ENCODE measurements at places on chromosomes 12 and 14.

- no peak for DNase-seq
These were observed 178.9 kb upstream of the MGAT4C start for GRCh38 chr12:86435053-86435452.

- no peak for DNase-seq
These were observed 205.1 kb upstream of the TBX3 start for GRCh38 chr12:114888928-114889584.

GRCh38 chr14:104976198-104977007, 1.8 kb downstream of the AHNAK2 start:
- peak; percentile 13 for DNase-seq

DNA sequence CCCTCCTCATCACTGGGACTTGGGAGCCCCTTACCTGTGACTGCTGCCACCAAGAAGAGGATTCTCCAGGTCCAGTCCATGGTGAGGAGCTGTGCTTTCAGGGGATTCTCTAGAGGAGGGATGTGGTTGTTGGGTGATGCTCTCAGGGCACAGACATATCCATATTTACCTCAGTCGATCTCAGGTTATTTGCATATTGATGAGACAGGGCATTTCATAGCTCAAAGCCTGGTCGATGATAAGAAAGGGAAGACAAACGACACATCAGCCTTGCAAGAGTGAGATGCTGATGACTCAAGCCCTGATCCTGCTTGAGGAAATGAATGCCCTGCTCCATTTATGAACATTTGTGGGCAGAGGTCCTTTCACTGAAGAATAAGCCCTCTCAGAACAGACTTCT, 981.0 kb downstream of the TMEM121 start:
- no peak for DNase-seq

DNA sequence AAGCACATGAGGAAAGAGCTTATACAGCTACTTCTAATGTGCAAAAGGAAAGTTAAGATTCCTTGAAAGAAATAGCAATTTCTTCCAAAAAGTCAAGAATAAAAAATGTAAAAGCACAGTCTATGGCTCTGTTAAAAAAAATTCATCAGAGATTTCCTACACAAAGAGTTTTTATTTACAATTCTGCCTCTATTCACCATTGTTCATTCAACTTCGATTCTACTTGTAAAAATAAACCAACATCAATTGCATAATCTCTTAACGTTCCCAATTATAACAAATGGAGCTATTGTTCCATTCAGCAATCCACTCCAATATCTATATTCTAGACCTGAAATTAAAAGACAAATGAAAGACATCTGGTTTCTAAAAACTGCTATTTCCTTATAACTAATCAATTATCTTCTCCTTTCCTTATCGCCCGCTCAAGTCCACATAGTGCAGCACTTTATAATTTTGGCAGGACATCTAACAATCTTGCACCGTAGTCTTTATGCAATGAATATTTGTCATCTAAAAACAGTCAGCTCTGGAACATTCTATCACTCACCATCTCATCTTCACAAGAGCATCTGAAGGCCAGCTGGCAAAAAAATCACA, 6.2 kb downstream of the EIF2S3B start:
- peak; percentile 31 for DNase-seq

All from hippocampal formation (tissue), 2 donors.